ENCODE measurements at places on chromosomes 13 and 19.

GRCh38 chr13:23350009-23350408, 83.5 kb downstream of the SACS start:
- DNase-seq, result peak; percentile 29

- peak; percentile 30 for DNase-seq
Measured at GRCh38 chr19:15199661-15200552, 888 bp downstream of the NOTCH3 start.

- DNase-seq, result no peak
Measured at GRCh38 chr19:41095703-41096102, 7.5 kb downstream of the CYP2A13 start.

DNA sequence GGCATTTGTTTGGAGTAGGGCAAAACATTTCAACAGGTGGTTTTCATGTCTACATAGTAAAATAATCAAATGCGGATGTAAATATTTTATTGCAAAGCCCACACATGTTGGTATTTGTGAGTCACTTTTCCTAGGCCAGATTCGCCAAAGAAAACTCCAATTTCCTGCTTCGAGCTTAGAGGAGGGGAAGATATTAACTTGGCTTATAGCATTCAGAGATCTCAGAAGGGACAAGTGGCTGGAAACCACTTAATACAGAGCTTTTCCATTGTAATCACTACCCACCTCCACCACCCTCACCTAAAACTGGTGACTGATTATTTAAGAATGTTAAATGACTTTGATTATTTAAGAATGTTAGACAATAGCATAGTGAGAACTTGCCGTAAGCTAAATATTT, 530.6 kb upstream of the SPRY2 start:
- no peak for DNase-seq

GRCh38 chr13:28229522-28230411, 91.4 kb downstream of the PAN3 start:
- no peak for DNase-seq

All from AG10803 (cell line).